ENCODE measurements at places on chromosomes 2 and 18. TPM values are rescaled to one million over a fixed set of nuclear protein-coding genes. Genes with fewer than 3 reads are reported as not detected.

DNA sequence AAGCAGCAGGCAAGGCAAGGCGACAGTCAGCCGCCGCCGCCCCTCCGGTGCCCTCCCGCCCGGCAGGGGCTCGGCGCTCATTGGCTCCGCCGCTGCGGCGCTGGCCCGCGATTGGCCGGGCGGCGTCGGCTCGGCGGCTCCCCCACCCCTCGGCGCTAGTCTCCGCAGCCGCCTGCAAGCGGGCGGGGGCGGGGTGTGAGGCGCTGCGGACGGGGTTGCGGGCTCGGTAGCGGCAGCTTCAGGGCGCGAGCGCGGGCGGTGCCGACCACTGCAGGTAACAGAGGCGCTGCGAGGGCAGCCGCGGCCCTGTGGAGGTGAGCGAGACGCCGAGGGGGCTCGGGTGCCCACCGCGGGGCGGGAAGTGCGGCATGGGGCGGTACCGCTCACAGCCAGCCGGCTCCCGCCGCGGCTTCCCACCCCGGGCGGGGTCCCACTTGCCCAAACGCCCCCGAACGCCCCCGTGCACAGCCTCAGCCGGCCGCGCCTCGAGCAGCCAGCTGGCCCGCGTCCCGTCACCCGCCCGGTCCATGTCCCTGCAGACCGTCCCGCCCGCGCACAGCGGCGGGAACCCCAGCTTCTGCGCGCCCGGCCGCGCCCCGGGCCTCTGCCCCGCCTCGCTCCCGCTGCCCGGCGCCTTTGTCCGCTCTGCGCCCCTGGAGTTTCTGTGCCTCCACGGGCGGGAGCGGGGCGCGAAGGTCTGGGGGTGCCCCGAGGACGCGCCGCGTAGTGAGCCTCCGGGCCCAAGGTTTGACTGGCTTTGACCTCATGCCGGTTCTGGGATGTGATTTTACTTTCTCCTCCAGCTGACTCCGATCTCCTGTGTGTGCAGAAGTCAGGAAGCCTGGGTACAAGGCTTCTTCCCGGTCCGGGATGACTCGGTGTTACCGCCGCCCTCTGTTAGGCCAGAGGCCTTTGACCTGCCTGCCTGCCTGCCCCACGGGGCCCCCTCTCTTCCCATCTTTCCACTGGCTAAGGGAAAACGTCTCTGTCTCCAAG, at the start of gene SANBR:
Gene SANBR, plus strand, starts transcription at position 158 of the 996 bp plus-strand sequence. CDS start 4,480 bp downstream, outside the sequence.
- H3K4me3 ChIP-seq = peak within 1 kb of the TSS; percentile 41
- H3K27me3 ChIP-seq = no peaks in the 10 kb centered on the region

- DNase-seq = no peak
- H3K4me3 ChIP-seq = no peak overlapping the region
- no peaks in the 10 kb centered on the region for H3K36me3 ChIP-seq
These were observed 100.7 kb upstream of the ID2 start for GRCh38 chr2:8581234-8581561.

- H3K27me3 ChIP-seq = no peaks in the 10 kb centered on the region
- no peaks in the 10 kb centered on the region for H3K36me3 ChIP-seq
- no peaks in the 10 kb centered on the region for H3K4me1 ChIP-seq
- H3K27ac ChIP-seq = no peak overlapping the region
These were observed 360.1 kb downstream of the LPIN1 start for GRCh38 chr2:12106440-12107080.

DNA sequence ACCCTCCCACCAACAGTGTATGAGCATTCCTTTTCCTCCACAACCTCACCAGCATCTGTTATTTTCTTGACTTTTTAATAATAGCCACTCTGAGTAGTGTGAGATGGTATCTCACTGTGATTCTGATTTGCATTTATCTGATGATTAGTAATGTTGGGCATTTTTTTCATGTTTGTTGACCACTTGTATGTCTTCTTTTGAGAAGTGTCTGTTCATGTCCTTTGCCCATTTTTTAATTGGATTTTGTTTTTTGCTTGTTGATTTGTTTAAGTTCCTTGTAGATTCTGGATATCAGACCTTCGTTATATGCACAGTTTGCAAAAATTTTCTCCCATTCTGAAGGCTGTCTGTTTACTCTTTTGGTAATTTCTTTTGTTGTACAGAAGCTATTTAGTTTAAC, 59.1 kb downstream of the SP100 start:
- H3K4me3 ChIP-seq = no peak overlapping the region
- no peaks in the 10 kb centered on the region for H3K4me1 ChIP-seq
- H3K27ac ChIP-seq = no peak overlapping the region
- no peaks in the 10 kb centered on the region for H3K36me3 ChIP-seq

- H3K36me3 ChIP-seq = peaks cover 48% of the 10 kb centered on the region
- no peak overlapping the region for H3K4me3 ChIP-seq
- peaks cover 20% of the 10 kb centered on the region for H3K4me1 ChIP-seq
These were observed 33.0 kb downstream of the VAPA start for GRCh38 chr18:9946831-9947230.

DNA sequence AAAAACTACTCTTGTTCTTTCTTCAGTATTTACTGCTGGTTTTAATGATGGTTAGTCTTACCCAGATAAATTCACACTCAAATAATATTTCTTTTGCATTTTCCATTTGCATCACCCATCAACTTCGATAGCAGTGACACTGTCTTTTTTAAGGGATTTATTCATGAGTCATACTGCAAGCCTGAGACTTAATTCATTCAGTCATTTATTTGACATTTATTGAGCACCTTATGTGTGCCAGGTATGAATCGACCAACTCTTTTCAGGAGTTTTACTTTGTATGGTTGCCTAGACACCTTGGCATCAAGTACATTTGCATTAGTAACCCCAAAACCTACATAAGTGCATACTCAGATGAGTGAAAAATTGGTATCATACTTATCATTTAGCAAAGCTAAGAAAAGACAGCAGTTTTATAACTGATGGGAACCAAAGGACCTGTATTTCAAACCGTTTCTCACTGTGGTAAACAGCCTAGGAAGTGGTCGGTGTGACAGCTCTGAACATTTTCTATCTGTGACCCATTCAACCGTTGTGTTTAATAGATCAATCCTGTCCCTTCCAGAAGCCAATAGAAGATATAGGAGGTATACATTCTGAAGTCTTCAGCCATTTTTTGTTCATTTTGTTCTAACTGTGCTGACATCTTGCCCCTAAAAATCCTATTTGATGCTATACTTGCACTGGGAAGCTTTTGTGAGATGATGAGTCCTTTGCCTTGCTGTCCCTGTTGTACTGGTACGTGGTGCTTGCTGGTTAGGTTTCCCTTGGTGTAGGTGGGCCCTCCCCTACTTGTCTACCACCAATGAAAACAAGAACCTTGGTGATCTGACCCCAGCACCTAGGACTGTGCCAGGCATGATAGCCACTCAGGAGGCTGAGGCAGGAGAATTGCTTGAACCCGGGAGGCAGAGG, 484.7 kb upstream of the RAB12 start:
- DNase-seq = no peak
- H3K27me3 ChIP-seq = no peaks in the 10 kb centered on the region
- peak overlapping the region; percentile 6 for H3K27ac ChIP-seq
- H3K36me3 ChIP-seq = no peaks in the 10 kb centered on the region

DNA sequence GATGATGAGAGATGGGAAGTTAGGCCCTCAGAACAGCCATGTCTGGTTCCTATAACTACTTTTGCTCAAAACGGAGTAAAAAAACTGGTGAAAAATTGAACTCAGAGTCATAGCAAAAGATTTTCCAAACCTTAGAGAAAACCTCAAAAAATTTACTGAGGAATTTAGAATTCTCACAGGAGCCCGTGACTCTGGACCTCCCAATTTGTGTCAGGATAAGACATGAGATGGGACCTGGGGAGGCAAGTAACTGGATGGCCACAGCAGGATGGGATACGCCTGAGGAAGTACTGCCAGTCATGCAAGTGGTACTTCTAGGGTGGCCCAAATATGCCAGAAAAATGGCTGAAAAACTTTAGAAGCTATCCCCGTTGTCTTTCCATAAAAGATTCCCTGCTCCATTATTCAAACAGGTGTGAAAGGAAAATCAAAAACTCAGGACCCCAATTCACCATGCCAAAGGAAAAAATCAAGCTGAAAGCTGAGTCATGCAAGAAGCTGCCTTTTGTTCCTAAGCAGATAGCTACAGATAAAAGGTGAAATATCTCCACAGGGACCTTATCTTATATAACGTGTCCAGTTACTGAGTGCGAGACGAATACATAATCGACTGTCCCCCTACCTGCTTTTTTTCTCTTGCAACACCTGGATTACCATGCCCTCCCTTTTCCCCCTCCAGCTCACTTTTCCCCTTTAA, 34.1 kb upstream of the LIPG start:
- no peaks in the 10 kb centered on the region for H3K27me3 ChIP-seq
- no peak overlapping the region for H3K27ac ChIP-seq
- H3K4me1 ChIP-seq = no peaks in the 10 kb centered on the region
- no peaks in the 10 kb centered on the region for H3K36me3 ChIP-seq
- H3K4me3 ChIP-seq = no peak overlapping the region
- DNase-seq = no peak

- DNase-seq = no peak
- no peaks in the 10 kb centered on the region for H3K27me3 ChIP-seq
- no peaks in the 10 kb centered on the region for H3K4me1 ChIP-seq
- no peak overlapping the region for H3K4me3 ChIP-seq
- H3K36me3 ChIP-seq = no peaks in the 10 kb centered on the region
- no peak overlapping the region for H3K27ac ChIP-seq
These were observed 46.0 kb downstream of the SANBR start for GRCh38 chr2:61111708-61112107.

The ABCB6 gene
- 10.1 TPM for total RNA-seq

The SIX3 gene
- total RNA-seq = not detected

The SIX2 gene
- total RNA-seq = not detected

The BCL11A gene
- 4.4 TPM for total RNA-seq

The RNF125 gene
- total RNA-seq = 2.7 TPM
